DMS53 (cell line): ENCODE measurements at places on chromosomes 3 and 15.

DNA sequence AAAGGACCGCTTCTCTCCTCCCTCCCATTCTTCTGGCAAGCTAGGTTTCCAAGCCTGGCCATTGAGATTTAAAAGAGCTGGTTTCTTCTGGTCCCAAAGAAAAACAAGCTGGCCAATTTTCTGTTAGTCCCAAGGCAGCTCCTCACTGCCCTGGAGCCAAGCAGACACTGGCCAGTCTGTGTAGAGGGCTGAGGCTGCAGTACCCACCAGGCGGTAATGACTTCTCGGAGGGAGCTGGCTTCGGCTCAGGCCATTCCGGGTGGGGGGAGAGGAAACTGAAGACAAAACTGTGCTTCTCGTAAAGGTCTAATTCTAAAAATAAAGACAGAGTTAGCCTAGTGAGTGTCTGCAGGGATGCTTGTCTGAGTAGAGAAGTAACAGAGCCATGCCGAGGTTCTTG is 78.5 kb upstream of the SMAD3 start:
- no peak for DNase-seq

- peak; percentile 33 for DNase-seq
Observed at GRCh38 chr3:182179631-182180030, 467.9 kb downstream of the SOX2 start.

DNA sequence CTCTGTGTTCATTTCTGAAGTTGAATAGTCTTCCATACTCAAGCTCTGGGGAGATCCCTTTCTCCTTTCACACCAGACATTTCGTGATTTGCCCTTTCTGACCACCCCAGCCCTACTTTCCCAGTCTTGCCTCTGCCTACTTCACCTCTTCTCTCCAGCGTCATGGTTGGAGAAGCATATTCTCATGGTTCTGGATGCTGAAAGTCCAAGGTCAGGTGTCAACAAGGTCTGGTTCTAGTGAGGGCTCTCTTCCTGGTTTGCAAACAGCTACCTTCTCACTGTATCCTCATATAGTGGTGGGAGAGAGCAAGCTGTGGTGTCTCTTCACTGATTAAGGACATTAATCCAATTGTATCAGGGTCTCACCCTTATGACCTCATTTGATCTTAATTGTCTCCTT is 169.4 kb downstream of the IGF1R start:
- DNase-seq = no peak

DNA sequence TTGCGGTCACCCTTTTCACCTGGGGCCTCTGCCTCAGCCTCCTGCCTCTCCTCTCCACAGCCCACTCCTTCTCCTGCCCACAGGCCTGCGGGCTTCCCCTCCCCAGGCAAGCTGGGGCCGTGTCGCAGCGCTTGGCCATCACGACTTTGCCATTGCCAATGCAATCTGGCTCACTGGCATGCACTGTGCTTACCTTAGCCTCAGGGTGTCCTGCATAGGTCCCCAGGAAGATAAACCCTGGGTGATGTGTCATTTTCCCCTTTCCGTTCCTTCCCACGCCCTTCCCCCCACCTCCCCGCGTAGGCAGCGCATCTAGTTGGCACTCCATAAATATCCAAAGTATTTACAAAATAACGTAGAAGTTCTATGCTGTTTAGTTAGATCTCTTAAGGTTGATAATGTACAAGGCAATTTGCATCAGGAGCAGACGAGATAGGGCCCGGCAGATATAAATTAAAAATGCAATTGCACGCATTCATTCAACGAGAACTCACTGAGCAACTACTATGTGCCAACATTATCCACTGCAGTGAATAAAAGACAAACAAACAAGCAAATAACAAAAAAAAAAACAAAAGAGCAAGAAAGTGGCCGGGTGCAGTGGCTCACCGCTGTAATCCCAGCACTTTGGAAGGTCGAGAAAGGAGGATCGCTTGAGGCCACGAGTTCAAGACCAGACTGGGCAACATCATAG is 973 bp upstream of the COPG1 start:
- DNase-seq = no peak

DNA sequence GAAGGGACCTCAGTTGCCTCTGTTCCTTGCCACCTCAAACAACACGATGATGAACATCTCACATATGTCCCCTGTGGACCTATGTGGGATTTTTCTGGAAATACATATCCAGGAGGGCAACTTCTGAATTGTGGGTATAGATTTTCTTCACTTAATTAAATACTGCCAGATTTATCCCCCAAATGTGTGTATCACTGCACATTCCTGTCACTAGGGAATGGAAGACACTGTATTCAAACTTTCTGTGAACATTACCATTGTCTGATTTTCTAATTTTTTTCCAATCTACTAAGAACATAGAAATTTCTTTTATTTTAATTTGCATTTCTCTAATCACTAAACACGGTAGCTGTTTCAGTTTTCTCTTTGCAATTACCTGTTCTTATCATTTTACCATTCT is 102.0 kb upstream of the MRPS22 start:
- DNase-seq = no peak

- no peak for DNase-seq
Observed at GRCh38 chr3:81416812-81417211, 344.6 kb downstream of the GBE1 start.

- no peak for DNase-seq
Observed at GRCh38 chr3:123374016-123374415, 74.9 kb downstream of the ADCY5 start.

DNA sequence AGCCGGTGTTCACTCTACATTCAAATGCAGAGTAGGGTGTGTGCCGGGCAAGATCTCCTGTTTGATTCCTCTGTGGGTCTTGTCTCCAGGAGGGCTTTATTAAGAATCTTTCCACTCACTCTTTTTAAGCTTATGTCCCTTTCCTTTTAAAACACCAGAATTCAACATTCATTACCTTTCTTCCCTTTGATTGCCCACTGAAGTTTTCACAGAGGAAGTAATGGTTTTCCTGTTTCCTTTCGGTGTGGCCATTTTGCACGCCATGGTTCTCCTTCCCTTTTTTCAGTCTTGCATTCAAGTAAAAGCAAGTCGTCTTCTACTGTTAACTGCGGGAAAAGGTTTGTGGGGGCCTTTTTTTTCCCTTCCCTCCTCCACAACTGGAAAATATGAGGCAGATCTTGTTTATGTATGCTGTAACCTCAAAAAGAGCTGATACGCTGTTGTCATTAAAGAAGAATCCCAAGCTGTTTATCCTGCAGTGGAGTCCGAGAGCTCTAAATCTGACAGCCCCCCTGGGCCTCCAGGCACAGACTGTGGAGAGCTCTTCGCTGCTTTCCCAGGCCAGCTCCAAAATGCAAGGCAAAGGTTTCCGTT is 40.5 kb downstream of the FILIP1L start:
- no peak for DNase-seq

GRCh38 chr3:47421741-47422649 is 41.2 kb downstream of the PTPN23 start:
- peak; percentile 28 for DNase-seq

DNA sequence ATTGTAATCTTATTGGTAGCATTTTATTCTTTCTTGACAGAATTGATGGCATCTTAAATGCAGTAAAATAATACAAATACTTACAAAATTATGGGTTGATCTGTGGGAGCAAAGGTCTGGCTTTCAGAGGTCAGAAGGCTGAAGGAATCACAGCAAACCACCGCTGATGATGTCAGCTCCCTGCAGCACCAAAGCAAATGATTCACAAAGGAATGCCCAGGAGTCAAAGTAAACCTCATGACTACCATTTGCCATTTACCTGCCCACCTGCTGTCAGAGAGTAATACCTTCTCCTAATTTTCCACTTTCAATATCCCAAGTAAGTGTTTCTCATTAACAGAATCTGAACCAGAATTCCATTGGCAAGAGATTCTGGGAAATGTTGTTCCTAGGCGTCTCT is 46.1 kb downstream of the CPA3 start:
- DNase-seq = peak; percentile 37

DNA sequence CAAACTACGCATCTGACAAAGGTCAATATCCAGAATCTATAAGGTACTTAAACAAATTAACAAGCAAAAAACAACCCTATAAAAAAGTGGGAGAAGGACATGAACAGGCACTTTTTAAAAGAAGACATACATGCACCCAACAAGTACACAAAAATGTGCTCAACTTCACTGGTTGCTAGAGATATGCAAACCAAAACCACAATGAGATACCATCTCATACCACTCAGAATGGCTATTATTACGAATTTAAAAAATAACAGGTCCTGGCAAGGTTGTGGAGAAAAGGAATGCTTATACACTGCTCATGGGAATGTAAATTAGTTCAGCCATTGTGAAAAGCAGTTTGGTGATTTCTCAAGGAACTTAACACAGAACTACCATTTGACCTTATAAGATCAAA is 175.6 kb upstream of the MLF1 start:
- DNase-seq = no peak

DNA sequence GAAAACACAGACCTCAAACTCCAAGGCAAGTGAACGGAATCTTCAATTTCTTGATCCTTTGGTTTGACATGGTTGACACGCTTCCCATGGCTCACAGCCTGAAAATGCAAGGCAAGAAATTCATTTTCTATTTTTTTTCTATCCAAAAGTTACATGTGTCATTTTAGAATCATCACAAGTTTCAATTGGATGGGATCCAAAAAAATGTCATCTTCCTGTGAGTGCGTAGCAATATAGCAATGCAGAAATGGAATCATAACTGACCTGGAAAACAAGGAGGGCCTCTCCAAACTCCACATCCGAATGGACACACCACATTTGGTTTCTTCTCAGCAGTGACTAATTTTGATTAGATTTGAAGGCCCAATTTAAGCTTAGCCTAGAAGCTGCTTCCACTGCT is 175.8 kb upstream of the ATP11B start:
- peak; percentile 24 for DNase-seq

- DNase-seq = no peak
Observed at GRCh38 chr3:106120356-106120755, 251.5 kb upstream of the CBLB start.

DNA sequence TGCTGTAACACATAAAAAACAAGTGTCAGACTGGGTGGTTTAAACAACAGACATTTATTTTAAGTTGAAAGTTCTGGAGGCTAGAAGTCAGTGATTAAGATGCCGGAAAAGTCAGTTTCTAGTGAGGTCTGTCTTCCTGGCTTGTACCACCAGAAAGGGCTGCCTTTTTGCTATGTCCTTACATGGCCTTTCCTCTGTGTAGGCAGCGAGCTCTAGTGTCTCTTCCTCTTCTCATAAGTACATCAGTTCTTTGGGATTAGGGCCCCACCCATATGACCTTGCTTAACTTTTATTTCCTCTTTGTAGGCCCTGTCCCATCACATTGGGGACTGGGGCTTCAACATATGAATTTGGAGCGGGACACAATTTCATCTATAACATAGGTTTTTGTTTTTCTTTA is 128.0 kb downstream of the BBX start:
- peak; percentile 5 for DNase-seq

GRCh38 chr15:41797201-41797944 is 23.1 kb downstream of the MAPKBP1 start:
- no peak for DNase-seq

DNA sequence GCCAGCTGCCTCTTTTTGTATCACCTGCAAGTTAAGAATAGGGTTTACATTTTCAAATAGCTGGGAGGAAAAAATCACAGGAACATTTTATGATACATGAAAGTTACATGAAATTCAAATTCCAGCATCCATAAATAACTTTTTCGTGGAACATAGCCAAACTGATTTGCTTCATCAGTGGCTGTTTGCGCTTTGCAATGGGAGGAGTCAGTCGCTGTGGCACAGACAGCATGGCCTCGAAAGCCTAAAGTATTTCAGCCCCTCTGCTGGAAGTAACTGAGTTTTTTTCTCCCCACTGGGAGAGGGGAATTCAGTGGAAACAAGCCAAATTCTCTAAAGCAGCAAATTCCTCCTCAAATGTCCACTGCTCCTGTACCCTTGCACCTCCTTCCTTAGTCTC is 271.9 kb downstream of the SUCLG2 start:
- DNase-seq = no peak

GRCh38 chr15:92665100-92665555 is 9.6 kb upstream of the FAM174B start:
- no peak for DNase-seq

DNA sequence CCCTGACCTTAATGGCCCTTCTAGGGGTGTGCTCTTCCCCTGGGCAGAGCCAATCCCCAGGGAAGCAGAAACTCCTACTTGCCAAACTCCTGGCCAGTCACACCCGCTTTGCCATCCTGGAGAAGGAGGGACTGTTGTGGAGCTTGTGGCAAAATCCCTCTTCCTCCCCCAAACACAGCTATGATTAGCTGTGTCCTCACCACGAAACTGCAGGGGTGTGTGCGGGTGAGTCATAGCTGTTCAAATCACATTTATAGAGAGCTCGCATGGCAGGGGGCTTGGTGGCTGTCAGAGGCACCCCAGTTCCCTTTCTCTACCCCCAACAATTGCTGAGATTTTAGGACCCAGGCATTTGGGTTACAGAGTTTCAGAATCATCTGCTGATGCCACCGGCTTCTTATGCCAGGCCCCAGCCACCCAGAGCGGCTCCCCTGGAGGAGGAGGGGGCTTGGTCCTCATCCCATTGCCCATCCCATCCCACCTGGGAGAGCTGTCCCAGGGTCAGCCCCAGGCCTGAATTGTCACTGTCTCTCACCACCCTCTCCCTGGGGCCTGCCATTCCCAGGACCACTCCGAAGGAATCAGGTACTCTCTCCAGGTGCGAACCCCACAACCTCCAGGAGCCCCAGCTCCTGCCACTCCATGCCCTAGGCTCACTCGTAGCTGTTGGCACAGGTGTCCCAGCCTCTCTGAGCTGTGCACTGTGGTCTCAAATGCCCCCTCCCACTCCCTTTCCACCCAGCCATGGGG is 28.8 kb upstream of the MAGEF1 start:
- no peak for DNase-seq

- DNase-seq = no peak
Observed at GRCh38 chr3:188421151-188421821, 267.3 kb downstream of the LPP start.

DNA sequence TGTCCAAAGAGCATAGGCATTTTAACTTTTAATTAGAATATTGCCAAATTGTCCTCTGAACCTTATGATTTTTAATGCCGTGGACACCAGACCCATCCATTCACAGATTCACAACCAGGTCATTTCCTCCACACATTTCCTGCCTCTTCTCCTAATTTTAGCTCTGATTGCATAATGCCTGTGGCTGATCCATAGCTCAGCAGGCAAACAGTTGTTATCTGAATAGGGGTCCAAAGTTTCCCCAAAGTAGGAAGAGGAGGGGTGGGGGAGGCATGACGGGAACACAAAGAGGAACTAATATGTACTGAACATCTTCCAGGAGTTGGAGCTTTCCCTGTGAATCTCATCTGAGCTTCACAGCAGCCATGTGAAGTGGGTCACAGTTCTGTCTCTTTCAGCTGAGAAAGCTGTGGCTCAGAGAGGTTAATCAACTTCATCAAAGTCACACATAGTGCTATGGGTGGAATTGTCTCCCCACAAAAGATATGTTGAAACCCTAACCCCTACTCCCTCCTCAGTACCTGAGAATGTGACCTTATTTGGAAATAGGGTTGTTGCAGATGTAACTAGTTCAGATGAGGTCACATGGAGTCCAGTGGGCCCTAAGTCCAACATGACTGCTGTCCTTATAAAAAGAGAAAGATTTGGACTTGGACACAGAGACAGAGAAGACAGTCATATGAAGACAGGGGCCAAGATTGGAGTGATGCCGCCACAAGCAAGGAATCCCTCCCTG is 106.7 kb upstream of the AGBL1 start:
- no peak for DNase-seq

DNA sequence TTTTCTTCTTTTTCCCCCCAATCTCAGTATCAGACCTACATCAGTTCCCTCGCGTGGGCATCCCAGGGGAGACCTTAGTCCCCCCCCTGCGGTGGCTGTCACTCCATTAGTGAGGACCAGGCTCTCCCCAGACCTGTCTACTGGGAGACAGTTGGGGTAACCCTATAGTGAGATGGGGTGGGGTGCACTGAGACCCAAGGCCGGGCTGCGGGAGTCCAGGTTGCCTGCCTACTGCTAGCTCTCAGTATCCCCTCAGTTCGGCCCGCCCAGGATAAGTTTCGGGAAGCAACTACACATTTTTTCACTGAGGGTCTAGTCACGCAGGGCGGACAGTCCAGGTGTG is 671 bp upstream of the DCUN1D1 start:
- no peak for DNase-seq
